ENCODE measurements at places on chromosomes 16 and 17. TPM values are rescaled to one million over a fixed set of nuclear protein-coding genes. Genes with fewer than 3 reads are reported as not detected.

PABPN1L gene
- total RNA-seq: not detected

SCN4A gene
- total RNA-seq: 0.10 TPM

TRPV3 gene
- total RNA-seq: 0.72 TPM

OTOP2 gene
- not detected for total RNA-seq

SMYD4 gene
- 22.0 TPM for total RNA-seq

NOL11 gene
- total RNA-seq: 54.1 TPM

KCNAB3 gene
- total RNA-seq: 2.2 TPM

CCL7 gene
- total RNA-seq: not detected

TUBG2 gene
- total RNA-seq: 9.1 TPM

KRT36 gene
- total RNA-seq: not detected

PARD6A gene
- total RNA-seq: 8.4 TPM

CCNF gene
- total RNA-seq: 73.5 TPM

MRC2 gene
- total RNA-seq: 5.5 TPM

RAI1 gene
- 9.2 TPM for total RNA-seq

MMP28 gene
- total RNA-seq: 0.35 TPM

TOM1L1 gene
- 1.2 TPM for total RNA-seq

CD300LB gene
- not detected for total RNA-seq

CACNA1H gene
- 0.84 TPM for total RNA-seq

PPY gene
- not detected for total RNA-seq

PRR35 gene
- total RNA-seq: not detected

TMEM88 gene
- 1.2 TPM for total RNA-seq

TNP2 gene
- total RNA-seq: not detected

VMP1 gene
- 423 TPM for total RNA-seq

NOTUM gene
- 0.35 TPM for total RNA-seq

KRTAP3-2 gene
- not detected for total RNA-seq

All from activated naive CD4-positive, alpha-beta T cell treated with anti-CD3 and anti-CD28 coated beads for 36 hours (primary cell).